ENCODE measurements at places on chromosomes 3 and 15.

DNA sequence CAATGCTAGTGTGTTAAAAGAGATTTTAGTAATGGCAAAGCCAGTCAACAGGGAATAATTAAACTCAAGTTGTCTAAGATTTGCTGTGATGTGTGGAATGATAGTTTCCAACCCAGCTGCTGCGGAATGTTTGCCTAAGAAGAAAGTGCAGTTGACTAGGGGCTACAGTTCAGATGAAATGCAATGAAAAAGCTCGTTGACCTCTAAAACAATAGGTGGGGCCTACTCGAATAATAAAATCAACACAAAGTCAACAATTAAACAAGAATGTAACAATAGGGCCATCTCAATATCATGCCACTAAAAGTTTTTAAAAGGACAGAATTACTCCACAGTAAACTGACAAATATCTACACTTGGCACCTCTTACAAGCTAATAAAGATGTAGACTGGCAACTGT is 484.2 kb downstream of the MECOM start:
- DNase-seq = no peak

GRCh38 chr3:134801204-134801958 is 6.3 kb downstream of the EPHB1 start:
- DNase-seq = no peak

GRCh38 chr3:18680758-18681157 is 255.6 kb upstream of the SATB1 start:
- no peak for DNase-seq

DNA sequence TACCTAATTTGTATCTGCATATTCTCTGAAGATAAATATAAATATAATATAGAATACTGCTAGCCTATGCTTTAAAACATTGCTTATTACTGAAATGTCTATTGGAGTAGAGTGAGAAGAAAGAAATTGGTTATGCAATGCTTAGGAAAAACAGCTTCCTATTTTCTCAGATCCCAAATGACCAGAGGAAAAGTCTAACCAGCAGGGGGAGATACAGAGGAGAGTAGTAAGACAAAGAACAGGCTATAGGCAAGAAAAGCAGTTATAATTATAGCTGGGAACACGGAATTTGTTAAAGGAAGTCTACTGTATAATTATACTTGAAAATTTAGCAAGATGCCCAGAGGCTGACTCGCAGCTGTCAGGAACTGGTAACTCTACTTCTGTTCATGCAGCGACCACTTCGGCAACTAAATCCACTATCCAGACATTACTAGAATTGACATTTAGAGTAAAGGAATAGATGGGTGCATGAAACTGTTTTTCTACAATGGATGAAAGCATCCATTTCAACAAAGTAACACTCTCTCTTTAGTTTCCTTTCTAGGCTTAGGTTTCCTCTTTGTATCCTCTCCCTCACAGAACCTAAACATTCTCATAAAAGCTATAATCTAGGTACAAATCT is 97.2 kb downstream of the TBC1D5 start:
- DNase-seq = peak; percentile 23

DNA sequence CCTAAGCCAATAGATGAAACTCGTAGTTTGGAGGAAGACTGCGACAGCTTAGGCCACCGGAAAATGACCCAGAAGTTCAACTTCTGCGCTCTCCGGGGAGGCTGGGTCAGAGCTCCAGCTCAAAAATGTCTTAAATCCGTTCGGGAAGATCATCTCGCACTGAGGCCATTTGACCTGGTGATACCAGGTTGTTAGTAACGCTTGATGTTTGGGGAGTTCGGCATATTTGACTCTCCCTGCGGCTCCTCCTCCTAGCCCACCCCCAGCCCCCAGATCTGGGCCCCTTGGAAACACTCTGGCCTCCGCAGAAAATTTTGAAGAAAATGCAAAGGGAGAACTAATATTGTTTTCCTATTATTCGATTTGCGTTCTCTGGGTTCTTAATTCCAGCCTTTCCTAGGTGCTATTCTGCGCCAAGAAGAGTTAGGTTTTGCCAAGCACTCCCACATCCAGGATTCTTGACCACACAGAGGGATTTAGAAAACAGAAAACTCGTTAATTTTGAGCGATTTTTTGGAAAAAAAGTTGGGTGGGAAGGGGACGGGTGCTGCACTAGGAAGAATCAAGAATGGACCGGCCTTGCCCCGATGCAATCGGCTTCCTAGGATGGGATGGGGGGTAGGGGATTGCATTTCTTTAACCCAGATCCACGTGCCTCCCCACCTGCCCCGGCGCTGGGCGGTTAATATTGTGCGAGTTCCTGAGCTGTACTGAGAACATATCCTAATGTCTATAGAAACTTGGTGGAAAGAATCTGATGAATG is 50.0 kb downstream of the ZIC4 start:
- DNase-seq = no peak

DNA sequence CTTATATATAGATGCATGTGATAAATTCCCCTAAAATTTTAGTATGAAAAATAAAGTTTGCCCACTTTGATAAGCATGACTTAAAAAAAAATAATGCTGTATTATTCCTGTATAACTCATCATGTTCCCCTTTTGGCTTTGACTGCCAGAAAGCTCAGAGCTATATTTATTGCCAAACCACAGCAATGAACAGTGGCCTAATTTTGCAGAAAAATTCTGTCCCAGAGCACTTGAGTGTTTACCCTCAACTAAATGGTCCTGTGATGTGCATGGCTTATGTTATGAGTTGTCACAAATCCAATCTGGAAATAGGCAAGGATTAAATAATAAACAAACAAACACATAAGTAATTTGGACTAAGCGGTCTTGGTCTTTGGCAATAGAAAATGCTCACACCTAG is 276.7 kb downstream of the SLC9A9 start:
- DNase-seq = no peak

GRCh38 chr3:182135056-182135455 is 423.3 kb downstream of the SOX2 start:
- no peak for DNase-seq

GRCh38 chr15:36392676-36393266 is 186.7 kb upstream of the CDIN1 start:
- no peak for DNase-seq

DNA sequence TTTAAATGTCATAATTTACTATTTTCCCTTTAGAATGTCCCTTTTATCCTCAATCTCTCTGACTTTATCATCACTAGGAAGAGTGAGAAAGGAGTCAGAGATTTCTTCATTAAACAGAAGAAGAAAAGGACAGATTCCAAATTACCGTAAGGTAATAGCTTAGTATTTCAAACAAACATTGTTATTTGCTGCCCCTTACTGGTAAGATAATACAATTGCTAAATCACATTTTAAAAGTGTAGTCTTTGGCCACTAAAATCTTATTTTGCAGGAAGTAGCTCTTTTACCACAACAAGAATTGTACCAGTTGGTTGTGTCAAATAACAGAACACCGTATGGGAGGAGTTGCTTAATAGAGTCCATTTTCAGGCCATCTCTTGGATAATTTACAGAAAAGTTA is 53.7 kb downstream of the CGGBP1 start:
- no peak for DNase-seq

GRCh38 chr15:88950600-88951160 is 37.5 kb upstream of the MFGE8 start:
- no peak for DNase-seq

DNA sequence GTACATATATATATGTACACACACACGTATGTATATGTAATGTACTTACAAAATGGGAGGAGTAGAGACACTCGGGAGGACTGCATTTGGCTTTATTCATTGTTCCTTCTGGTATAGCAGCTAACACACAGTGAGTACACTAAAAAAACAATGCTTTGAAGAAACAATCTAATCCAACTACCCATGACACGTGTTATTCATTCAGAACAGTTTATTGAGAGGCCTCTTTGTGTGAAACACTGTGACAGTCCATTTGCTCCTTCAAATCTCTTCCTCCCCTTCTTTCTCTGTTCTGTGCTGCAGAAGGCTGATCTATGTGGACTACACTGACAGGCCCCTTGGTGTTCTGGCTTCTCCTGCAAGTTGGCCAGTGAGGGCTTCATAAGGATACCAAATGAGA is 1075.9 kb upstream of the CFAP20DC start:
- DNase-seq = peak; percentile 3

DNA sequence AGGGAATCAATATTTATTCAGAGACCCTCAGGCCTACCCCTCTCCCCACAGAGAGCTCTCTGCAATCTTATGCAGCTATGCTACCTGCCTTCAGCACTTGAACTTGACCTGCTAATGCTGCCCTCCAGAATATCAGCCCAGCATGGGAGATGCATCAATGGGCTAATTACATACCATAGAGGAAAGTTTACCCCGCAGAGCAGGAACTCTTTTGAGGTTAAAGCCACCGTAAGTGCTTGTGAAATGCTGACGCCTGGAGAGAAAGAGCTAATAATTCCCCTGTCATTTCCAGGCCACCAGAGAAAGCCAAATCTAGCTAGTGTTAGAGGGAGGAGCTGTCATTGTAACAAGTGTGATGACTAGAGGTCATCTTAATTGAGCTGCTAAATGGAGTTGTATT is 127.5 kb downstream of the CHST2 start:
- DNase-seq = no peak

DNA sequence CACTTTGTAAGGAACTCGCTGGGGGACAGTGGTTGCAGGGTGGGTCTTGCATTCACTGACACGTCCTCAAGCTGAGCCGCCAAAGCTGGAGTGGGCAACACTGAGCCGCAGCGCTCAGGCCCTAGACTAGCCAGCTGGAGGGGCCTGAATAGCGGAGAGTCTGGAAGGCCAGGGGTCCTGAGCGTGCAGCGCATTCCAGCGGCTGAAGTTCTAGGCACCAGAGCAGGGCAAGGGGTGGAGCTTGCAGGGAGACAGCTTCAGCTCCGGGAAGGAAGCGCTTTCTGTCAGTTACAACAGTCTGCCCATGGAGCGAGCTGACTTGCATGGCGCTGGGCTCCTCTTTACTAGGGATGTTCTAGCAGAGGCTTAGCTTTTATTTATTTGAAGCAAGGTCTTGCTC is 2.7 kb downstream of the MAP6D1 start:
- DNase-seq = no peak

GRCh38 chr3:177463863-177464262 is 266.6 kb upstream of the TBL1XR1 start:
- DNase-seq = no peak

- DNase-seq = no peak
Measured at GRCh38 chr3:160778480-160778879, 22.4 kb downstream of the PPM1L start.

GRCh38 chr3:149120051-149120972 is 9.1 kb upstream of the HPS3 start:
- peak; percentile 61 for DNase-seq

GRCh38 chr3:171636666-171637065 is 173.6 kb downstream of the PLD1 start:
- DNase-seq = no peak
